SK-N-SH (cell line): ENCODE measurements at places on chromosomes 12 and 14.

DNA sequence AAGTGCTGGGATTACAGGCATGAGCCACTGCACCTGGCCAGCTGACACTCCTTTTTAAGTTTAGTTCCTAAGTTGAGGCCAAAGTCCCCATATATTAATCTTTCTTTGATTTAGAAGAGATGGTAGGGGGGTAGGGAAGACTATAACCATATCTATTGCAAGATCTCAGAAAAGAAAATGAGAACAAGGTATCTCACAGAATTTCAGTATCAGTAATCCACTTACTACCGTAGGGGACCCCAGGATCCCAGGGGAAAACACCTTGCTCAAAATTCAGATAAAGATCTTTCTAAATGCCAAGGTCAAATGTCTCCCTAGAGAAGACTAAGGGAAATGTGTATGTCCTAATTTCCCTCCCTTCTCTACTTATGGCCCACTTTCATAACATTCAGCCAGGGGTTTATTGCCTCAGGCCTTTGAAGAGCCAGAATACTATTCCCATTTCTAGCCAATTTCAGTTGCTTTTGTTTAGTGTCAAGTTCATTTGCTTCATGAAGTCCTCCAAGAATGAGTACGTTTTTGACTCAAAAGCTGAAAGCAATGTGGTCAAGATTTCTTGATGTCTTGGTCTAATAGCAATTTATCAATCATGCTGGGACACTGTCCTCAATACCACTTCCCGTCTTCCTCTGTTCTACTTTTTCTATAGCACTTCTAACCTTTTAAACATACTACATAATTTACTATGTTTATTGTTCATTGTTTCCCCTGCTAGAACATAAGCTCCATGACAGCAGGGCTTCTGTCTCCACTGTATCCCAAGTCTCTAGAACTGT is 86.3 kb downstream of the DCAF5 start:
- no peak for DNase-seq

DNA sequence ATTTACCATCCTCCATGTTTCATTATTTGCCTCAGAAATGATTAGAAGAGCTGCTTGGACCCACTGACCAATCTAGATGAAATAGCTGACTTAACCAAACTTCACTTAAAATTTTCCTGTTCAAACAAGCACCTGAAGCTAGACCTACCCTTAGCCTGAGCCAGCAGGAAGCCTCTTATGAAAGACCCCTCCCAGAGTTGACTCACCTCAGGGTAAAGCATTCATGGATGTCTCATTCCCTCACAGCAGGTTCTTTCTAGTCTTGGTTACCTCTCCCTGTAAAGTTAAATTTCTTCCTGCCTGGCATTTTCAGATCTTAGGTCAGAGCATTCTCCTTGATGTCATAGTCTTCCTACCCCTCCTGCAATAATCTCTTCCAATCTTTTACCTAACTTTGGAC is 1209.8 kb downstream of the FLRT2 start:
- DNase-seq: no peak

DNA sequence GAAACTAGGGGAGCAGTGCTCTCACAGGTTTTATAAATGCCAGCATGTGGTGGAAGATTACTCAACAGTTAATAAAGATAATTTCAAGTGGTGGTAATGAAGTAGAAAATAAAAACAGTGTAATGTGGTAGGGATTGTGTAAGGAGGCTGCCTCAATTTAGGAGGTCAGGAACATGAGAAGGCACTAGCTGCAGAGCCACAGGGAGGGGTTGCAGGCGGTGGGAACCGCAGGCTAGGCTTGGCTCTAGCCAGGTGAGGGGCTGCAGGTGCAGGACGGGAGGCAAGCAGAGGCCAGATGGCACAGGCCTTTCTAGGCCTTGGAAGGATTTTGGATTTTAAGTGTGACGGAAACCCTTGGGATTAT is 768 bp downstream of the METTL25 start:
- peak; percentile 44 for DNase-seq

DNA sequence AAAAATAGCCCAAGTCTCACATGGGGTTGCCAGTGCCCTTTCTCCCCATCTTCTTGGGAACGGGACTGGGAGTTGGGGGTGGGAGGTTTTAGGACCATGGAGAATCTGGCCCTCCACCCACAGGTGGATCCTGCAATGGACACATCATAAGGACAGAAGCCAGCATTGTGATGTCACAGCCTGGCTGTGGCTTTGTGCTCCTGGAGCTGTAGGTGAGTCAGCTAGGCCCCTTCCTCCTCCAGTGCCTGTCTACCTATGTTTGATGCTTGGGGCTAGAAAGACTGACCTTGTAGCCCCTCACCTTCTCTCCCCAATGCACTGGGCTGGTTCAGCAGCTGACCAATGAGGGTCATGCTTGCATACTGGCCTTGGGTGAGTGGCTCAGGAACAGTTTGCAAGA is at the start of gene CCDC197:
TSS of gene CCDC197 (plus strand) at position 220 of the 400 bp plus-strand sequence. CDS start 831 bp downstream, outside the sequence.
- DNase-seq: no peak

GRCh38 chr12:118220702-118221101 is 84.8 kb downstream of the PEBP1 start:
- no peak for DNase-seq

- no peak for DNase-seq
These were observed 38.6 kb upstream of the TPH2 start for GRCh38 chr12:71900091-71900490.

GRCh38 chr14:69052181-69052601 is 73.1 kb upstream of the ACTN1 start:
- DNase-seq: no peak

- DNase-seq: no peak
These were observed 121.8 kb downstream of the SUDS3 start for GRCh38 chr12:118498171-118498570.

DNA sequence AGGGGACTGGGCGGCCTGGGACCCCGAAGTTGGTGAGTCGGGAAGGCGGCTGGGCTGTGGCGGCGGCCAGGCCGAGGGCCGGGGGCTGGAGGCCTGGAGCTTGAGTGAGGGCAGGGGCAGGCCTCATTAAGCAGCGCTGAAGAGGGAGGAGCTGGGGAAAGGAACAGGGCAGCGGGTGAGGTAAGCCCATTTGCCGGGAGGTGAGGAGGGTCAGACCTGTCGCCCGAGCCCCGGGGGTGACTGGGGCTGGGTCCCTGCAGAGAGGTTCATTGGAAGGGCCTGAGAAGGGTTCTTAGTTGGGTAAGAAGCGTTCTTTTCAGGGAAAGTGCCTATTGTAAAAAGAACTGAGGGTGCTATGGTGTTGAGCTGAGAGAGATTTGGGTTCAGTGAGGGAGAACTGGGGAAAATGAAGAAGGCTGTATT is 441 bp downstream of the RAB5B start:
- peak; percentile 65 for DNase-seq

GRCh38 chr14:92482621-92483319 is 30.8 kb upstream of the RIN3 start:
- DNase-seq: no peak

- DNase-seq: no peak
These were observed 134.0 kb downstream of the SLC38A1 start for GRCh38 chr12:46134852-46135251.

DNA sequence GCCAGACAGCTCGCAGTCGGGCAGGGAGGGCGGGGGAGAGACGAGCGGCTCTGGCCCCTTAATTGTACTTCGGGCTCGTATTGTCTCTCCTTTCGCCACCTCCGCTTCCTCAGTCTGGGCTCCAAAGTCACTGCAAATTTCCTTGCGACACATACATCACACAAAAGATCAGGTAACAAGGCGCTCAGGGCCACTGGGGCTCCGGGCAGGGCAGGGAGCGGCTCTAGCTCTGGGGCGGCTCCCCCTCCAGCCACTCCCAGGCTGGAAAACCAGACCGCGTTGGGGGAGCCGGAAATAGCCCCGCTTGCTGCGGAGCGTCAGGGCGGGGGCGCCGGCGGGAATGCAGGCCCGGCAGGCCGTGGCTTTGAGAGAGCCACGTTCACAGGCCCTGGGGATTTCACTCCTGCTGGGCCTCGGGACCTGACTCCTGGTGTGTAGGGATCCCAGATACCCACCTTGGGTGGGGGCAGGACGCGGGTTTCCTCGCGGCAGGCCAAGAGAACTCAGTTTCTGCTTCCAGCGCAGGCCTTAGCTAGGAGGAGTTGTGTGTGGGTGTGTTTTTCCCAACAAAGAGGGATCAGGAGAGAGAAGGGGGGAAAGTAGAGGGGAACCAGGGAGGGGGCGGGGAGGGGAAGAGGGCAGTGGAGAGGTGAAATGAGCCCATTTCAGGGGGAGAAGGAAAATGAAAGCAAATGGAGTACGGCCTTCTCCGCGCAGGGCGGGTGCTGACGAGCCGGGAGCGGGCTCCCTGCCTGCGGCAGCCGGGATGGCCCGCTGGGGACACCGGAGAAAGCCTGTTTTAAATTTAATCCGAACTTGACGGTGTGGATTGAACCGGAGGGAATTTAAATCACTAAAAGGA is 4.4 kb upstream of the HOXC9 start:
- DNase-seq: peak; percentile 60

- no peak for DNase-seq
These were observed 1.7 kb upstream of the RAB15 start for GRCh38 chr14:64973826-64974225.

DNA sequence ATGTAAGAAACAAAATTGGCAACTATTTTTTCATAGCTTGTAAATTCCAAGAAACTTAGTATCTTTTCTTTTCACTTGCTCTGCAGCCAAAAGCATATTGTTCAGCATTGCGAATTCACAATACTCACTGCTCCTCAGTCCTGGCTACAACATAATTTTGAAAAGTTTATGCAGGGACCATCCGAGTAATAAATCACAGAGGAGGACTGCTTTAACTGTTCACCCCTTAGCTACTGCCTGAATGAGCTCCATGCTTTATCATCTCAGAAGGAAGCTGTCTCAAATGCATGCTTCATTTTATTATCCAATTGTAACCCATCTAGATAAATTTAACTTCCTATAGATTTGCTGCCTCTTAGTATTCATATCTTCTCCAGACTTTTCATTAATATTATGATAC is 827.8 kb downstream of the DIO2 start:
- no peak for DNase-seq

GRCh38 chr12:12023456-12023855 is 47.3 kb upstream of the BCL2L14 start:
- no peak for DNase-seq

DNA sequence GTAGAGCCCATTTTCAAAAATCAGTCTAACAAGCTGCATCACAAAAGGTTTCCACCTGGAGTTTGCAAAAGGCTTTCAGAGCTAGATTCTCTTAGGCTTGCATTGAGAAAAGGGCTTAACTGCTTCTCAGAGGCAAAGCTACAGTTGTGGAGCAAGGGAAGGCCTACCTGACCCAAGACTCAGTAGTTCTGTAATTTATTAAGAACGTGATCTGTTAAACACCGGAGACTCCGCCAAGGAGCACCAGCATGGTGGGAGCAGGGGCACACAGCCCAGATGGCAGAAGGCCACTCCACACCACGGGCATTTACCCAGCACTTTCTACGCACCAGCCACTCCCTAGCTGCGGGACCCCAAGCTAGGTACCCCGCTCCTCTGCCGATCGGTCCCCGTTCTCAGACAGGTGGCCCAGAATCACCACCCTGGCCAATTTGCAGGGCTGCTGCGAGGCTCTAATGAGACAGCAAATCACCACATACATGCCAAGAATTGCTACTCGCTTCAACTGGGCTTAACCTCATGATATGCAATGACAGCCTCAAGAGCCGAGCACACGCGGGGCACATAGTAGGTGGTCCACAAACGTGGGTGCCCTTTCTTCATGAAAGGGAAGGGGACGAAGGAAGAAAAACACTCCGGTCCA is 1.5 kb downstream of the ITPK1 start:
- DNase-seq: no peak

GRCh38 chr14:76808990-76809389 is 3.7 kb downstream of the ANGEL1 start:
- DNase-seq: no peak

- no peak for DNase-seq
These were observed 29.5 kb downstream of the SPPL3 start for GRCh38 chr12:120874547-120875245.

GRCh38 chr12:48982397-48983080 is 4.4 kb downstream of the WNT1 start:
- DNase-seq: no peak

GRCh38 chr12:103642240-103642864 is 55.3 kb downstream of the STAB2 start:
- no peak for DNase-seq

DNA sequence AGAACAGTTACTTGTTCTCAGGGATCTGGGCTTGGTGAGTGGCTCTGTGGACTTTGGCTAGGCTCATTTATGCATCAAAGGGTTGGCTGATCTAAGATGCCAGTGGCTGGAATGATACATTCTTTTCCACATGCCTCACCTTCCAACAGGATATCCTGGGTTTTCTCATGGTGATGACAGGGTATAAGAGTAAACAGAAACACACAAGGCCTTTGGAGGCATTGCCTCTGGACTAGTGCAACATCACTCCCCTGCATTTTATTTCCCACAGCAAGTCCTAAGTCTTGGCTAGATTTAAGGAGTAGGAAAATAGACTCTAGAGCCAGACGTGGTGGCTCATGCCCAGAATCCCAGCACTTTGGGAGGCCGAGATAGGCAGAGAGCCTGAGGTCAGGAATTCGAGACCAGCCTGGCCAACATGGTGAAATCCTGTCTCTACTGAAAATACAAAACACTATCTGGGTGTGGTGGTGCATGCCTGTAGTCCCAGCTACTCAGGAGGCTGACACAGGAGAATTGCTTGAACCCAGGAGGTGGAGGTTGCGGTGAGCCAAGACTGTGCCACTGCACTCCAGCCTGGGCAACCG is 47.9 kb downstream of the RPH3A start:
- no peak for DNase-seq

DNA sequence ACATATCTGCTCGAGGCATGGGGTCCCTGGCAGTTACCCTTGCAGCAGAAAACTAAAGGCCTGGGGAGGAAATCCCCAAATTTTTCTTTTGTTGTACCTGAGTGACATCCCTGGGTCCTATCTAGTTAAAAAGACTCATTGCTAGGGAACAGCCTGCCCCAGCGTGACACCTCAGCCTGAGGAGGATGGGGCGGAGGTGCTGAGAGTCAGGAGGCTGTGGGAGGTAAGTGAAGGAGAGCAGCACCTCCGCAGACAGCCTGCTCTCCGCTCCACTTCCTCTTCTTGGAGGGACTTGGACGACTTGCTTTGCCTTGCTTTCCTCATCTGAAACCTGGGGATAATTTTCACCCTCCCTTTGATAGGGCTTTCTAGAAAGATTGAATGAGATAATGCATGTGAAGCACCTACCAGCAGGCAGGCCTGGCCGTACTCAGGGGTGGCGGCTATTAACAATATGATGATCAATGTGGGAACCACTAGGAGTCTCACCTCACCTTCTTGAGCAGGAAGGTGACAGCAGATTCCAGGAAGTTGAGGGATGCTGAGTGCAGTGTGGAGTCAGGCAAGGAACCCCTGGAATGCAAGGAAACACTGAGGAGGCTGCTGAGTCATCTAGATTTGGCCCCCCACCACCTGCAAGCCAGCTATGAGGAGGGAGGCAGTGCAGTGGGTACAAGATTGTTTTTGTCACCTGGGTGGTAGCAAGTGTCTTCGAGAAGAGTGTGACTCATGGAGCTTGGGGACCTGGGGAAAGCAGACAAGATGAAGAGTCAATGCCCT is 23.2 kb downstream of the UBE3B start:
- DNase-seq: no peak

GRCh38 chr14:85991156-85991555 is 461.2 kb downstream of the FLRT2 start:
- no peak for DNase-seq
